Naive thymus-derived CD4-positive, alpha-beta T cell (primary cell): ENCODE measurements at places on chromosomes 3 and 15. TPM values are rescaled to one million over a fixed set of nuclear protein-coding genes. Genes with fewer than 3 reads are reported as not detected.

The GOLGA8T gene
- not detected for polyA plus RNA-seq

DNA sequence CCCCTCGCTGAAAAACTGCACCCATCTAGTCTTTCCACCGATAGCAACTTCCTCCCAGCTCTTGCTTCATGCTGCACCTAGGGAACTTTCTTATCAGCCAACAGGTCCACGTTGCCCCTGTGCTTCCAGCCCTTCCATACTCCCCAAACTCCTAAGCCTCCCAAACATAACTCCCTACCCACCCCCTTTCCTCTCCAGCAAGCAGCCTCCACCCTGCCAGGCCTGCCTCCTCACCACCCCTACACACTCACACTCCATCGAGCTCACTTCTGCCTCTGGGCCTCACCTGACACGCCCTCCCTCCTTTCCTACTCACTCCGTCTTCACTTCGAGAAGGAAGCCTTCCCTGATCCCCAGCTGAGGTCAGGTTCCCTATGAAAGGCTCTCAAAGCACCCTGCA lies 8.1 kb downstream of the INSYN1 start:
- no peak for DNase-seq

The CCR9 gene
- polyA plus RNA-seq: 0.31 TPM

The DNAJA4 gene
- 18.1 TPM for polyA plus RNA-seq

- no peak for DNase-seq
Observed at GRCh38 chr3:154898916-154899315, 181.2 kb upstream of the MME start.

DNA sequence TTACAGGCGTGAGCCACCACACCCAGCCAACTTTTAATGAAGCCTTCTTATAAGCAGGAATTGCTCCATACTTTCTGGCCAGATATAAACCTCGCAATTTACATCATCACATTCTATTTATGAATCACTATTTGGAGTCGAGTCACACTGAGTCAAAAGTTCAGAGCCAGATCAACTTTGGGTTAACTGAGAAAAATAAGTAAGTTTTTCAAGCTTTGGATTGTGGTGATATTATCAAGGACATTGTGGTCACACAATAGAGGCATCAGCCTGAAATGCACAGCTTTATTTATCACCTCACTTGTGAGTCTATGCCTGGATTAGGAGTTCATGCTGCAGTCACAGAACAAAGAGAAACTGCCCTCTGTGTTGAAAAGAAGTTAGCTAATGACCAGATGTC lies 1163.5 kb downstream of the ROBO1 start:
- DNase-seq: no peak

The CEMIP gene
- 0.02 TPM for polyA plus RNA-seq

The MEX3B gene
- not detected for polyA plus RNA-seq

The IMPG2 gene
- not detected for polyA plus RNA-seq
